ENCODE measurements at places on chromosomes 3 and 15.

GRCh38 chr3:120274739-120275167 lies 10.3 kb downstream of the GPR156 start:
- DNase-seq = no peak

GRCh38 chr3:29398787-29399186 lies 117.9 kb downstream of the RBMS3 start:
- DNase-seq = no peak

DNA sequence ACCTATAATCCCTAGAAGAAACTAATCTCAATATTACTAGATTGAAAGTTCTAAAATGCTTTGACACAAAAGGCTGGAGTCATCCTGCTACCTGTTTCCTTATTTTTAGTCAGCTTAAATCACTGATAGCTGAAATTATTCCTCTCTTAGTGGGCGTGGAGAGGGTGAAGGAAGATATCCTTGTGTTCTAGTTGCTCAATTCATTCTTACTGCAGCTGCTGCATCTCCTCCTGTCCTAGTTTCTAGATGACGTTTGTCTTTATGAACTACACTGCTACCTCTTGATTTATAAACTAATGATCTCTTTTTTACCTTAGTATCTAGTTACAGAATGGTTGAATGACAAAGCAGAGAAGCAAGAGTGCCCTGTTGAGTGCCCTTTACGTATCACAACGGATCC lies 50.7 kb downstream of the SETD5 start:
- DNase-seq = no peak

DNA sequence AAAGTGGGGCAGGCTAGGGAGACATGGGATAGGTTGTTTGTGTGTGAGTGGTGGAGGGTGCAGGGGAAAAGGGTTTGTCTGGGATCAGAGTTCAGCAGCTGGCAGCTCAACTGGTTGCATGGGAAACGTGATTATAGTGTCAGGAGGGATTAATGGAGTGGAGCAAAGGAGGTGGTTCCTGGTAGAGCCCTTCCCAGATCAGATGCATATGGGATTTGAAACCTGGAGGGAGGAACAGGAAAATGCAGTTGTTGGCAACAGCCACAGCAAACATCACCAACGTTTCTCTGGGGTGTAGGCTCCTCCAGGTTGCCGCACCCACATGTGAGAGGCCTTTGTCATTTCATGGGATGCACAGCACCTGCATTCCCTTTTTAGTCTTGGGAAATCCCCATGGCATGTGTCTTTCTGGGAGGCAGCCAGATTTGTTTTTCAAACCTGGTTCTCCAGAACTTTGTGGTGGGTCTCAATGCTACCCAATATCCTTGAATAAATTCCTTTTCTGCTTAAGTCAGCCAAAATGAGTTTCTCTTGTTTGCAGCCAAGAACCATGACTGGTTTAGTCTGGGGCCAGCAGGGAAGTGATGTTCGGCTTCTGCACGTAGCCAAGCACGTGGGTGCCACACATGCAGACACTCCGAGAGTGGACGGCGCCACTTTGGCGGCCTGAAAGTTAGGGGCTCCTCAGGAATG lies 61.3 kb downstream of the BDH1 start:
- DNase-seq = no peak

- no peak for DNase-seq
Measured at GRCh38 chr15:92908713-92909057, 8.6 kb downstream of the CHD2 start.

DNA sequence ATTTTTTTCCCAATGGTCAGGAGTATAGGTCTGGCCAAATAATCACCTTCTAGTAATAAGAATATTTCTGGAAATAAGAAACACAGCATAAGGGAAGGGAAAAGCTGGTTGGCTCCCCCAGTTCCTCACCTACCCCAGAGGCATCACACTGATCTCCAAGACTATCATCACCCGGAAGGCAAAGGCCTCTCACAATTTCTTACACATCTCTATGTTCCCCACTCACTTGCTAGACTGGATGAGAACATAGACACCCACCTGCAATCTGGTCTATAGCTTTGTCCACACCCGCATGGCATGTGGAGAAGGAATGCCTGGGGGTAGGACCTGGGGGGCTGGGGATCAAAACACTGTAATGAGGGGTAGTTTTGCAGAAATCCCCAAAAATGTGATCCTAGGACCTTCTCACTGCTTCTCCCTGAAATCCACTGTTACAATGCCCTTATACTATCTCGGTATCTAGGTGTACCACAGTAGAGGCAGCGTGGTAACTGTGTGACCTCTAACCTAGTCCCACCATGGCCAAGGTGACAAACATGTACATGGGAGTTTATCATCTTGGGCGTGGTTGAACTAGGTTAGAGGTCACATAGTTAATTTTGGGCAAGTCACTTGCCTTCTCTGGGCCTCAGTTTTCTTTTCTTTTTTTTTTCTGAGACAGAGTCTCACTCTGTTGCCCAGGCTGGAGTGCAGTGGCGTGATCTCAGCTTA lies 29.5 kb upstream of the NRROS start:
- DNase-seq = no peak

DNA sequence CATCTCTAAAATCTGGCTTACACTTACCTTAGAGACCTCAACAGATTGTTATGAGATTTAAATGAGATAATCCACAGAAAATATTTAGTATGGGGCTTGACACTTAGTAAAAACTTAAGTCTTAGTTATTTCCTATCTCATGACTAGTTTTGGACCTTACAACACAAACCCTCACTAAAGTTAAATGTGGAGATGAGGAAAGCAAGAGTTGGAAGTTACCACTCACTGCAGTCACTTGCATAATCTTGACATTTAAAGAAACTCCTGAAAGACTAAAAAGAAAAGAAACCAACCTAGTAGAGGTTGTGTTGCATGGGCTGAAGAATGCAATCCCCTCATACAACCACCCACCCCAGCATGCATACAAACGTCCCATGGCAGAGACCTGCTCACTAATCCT lies 40.1 kb downstream of the ITGB5 start:
- DNase-seq = no peak

DNA sequence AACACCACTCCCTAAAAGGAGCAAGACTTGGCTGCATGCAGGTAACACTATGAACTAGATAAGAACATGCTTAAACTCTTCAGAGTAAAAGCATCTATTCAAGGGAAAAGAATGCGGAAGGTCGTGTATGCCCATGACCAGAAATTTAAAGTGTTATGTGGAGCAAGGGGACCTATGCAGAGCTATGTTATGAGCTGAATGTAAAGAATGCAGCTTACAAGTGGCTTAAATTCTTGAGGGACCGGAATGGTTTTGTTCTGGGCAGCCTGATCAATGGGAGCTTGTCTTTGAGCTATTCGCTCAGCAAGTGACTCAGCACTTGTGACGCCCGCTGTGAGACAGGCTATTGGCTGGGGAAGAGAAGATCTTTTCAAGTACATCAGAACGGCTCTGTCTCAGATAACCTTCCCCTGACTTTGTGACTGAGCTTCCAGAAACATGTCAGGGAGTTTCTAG lies 367.5 kb upstream of the THBS1 start:
- no peak for DNase-seq

GRCh38 chr3:171055336-171056178 lies 29.0 kb upstream of the SLC2A2 start:
- no peak for DNase-seq

DNA sequence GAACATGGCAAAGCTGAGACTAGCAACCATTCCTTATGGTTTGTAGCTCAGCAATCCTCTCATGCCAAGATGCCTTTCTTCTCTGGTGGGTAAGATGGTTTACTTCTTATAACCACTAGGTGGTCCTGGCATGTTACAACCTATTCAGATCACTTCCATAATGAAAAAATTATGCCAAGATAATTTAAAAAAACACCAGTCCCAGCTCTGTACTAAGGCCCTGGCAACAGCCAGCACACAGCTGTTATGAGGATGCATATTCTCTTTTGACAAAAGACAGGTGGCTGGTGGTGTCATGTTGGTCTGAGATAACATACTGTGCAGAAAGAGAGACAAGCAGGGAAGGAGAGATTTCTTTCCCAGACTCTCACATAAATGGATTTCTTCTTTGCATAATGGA lies 65.7 kb upstream of the FRMD4B start:
- DNase-seq = no peak

DNA sequence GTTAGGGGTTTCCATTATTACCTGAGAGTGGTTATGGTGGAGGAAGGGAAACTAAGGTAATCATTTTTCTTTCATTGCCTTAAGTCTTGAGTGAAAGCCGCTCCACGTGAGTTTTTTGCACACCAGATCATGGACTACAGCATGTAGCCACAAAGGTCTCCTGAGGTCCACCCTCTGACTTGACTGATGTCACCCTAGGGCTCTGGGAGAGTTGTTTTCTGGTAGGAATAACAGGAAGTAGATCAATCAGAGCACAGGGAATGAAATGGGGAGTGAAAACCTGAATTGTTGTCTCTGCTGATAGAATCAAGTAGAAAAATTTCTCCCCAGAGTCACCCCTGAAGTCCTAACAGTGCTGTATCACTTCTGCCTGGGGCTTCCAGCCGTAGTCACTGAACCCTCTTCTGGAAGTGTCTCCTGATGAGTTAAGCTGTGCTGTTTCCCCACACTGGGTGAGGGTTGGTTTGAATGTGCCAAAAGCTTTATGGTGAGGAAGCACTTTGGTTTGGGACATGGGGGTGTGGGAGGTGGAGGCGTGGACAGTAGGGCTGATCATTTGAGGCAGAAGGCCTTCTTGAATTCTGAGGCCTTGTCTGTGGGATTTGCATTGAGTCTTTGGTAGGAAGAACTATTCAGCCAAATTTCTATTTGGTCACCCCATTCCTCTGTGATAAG lies 64.3 kb downstream of the SLCO3A1 start:
- DNase-seq = no peak

DNA sequence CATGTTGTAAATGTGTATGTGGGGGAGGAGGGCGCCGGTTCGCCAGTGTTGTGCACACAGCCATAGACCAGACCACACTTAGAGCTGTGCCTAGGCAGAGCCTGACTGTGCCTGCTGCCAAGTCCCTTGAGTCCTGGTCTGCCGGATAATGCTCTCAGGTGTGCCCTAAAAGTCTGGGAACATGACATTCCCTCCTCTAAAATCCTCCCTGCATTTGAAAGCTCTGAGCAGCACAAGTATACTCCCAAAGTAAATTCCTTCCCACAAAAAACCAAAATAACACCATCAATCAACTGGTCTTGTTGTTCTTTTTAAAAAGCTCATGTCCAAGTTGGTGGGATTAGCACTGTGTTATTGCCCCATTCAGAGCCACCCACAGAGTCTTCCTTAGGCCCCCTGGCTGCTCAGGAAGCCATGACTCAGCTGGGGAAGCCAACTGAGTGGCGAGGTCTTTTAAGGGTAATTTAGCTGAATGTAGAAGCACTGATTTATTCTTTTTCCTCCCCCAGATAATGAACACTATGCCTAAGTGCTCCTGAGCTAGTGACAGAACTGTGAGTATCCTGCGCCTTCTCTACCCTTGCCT lies 147.8 kb upstream of the MCTP2 start:
- no peak for DNase-seq

- no peak for DNase-seq
Measured at GRCh38 chr3:159922861-159923312, 65.7 kb upstream of the IL12A start.

DNA sequence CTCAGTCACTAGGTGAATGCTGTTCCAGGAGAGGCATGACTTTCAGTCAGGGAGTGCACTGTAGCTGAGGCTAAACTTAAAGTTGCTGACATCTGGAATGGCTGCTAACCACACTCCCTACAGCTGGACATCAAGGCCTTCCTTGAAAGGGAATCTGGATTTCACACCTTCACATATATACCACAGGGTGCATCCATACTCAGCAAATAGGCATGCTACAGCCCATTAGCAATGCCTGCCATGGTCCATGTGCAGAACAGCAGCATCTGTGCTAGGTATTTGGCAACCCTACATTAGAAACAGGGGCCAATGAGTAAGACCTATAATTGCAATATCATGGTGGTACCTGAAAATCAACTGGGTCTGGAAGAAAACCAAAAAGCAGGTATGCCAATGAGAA lies 74.8 kb downstream of the SNTN start:
- DNase-seq = no peak

GRCh38 chr3:140870351-140870750 lies 71.3 kb upstream of the SLC25A36 start:
- DNase-seq = no peak

GRCh38 chr15:98845138-98845884 lies 162.3 kb downstream of the PGPEP1L start:
- DNase-seq = no peak

DNA sequence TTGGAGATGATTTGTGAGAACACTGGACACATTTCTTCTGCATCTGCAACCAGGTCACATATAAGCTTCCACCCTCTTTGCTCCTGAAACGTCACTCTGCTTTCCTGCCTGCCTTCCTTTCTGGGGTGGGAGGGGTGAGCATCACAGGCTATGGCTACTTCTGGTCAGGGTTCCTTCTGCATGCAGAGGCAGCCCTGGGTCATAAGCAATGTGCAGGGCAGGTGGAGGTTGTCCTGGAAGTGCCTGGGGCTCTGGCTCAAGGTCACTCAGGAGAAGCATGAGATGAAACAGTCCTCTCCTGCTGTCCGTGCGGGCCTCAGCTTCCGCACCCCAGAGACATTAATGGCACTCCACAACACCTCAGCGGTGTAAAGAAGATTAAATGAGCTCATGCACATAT lies 15.1 kb downstream of the SLC6A20 start:
- DNase-seq = no peak

DNA sequence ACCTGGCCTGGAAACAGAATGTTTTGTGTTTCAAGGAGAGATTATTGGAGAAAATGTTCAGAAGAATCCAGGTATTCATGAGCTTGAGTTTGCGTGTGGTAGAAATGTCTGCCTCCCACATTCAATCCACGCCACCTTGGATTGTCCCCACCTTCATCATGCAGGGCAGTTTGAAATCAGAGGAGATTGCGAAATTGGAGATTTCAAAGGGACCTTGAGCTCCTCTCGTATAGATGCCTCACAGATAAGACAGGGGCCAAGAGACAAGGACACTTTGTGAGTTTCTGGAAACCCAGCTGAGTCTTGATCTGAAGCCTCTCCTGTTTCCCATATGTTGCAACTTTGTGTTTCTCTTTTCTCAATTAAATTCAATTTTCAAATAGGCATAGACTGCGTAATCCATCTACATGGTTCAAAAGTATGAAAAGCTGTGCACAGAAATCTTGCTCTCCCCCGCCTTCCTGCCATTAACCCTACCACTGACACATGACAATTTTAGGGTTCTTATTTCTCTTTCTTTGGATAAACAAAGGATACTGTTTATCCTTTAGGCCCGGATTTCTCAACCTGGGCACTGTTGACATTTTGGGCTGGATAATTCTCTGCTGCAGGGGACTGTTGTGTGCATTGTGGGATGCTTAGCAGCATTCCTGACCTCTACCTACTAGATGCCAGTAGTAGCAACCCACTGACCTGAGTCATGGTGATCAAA lies 53.8 kb downstream of the CMTM8 start:
- no peak for DNase-seq

DNA sequence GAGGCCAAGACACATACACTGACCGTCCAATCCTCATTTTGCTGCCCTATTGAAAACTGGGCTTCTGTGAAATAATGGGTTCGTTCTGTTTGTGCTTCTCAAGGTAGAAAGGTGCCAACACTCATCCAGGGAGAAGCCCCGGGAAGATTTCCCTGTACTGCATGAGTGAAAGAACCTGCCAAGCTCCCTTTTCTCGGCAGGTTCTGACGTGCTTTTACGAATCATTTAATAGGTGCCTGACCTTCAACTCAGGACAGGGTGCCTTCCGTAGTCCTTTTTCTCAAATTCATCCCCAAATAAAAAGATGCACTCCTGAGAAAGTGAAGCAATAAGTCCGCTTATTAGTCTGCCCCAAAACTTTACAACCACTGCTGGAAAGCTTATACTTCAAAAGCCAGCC lies 64.2 kb downstream of the B3GNT5 start:
- no peak for DNase-seq

- no peak for DNase-seq
Measured at GRCh38 chr3:151933234-151933853, 59.9 kb downstream of the SUCNR1 start.

Measured in stimulated activated CD8-positive, alpha-beta memory T cell treated with anti-CD3 and anti-CD28 coated beads, Interleukin-4, amount 100 ng/mL, for 4 hours (primary cell).